ENCODE measurements at places on chromosomes 16 and 17.

DNA sequence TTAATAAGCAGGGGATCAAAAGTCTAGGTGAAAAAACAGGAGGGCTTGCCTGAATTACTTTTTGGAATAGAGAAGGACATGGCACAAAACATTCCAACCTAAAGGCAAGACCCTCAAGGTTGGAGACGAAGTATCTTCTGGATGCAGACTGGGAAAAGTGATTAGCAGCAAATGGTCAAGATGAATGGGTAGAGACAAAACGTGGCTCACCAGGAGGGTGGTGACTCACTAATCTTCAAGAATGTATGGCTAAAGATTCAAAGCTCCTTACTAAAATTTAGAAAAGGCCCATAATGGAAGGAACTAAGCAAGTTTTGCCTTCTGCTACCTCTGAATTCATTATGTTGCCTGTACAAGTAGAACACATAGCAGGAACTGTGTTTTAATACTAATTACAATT lies 469.5 kb upstream of the RBFOX1 start:
- H3K4me1 ChIP-seq, result no peaks in the 10 kb centered on the region
- H3K4me3 ChIP-seq, result no peak overlapping the region
- no peak for DNase-seq
- H3K36me3 ChIP-seq, result no peaks in the 10 kb centered on the region
- no peaks in the 10 kb centered on the region for H3K27me3 ChIP-seq
- H3K27ac ChIP-seq, result no peak overlapping the region

DNA sequence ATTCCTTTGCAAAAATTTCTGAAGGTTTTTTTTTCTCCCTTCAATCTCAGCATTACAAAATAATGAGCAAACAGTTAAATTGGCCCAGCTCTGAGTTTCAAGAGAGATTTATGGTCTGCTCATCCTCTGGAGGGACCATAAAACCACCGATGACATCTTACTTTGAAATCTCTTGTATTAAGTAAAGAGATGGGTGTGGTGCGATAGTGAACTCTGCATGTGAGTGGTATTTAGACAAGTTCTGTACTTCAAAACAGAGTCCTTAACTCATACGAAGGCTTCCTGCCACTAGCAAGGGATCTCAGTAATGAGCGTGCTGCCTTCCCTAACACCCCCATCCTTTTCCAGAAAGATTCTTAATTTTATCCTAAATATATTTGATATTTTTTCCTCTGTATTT lies 2.1 kb downstream of the FAM20A start:
- DNase-seq, result no peak
- no peak overlapping the region for H3K27ac ChIP-seq
- H3K27me3 ChIP-seq, result peaks cover 42% of the 10 kb centered on the region

GRCh38 chr17:286571-286970 lies 66.0 kb downstream of the RPH3AL start:
- no peak overlapping the region for H3K4me3 ChIP-seq
- peak; percentile 63 for DNase-seq
- no peaks in the 10 kb centered on the region for H3K4me1 ChIP-seq
- peaks cover 8% of the 10 kb centered on the region for H3K27me3 ChIP-seq
- peaks cover 3% of the 10 kb centered on the region for H3K36me3 ChIP-seq

GRCh38 chr17:64354824-64355535 lies 35.7 kb downstream of the PECAM1 start:
- no peak overlapping the region for H3K4me3 ChIP-seq
- H3K36me3 ChIP-seq, result no peaks in the 10 kb centered on the region
- no peak overlapping the region for H3K27ac ChIP-seq
- H3K4me1 ChIP-seq, result peaks cover 9% of the 10 kb centered on the region
- DNase-seq, result peak; percentile 8

DNA sequence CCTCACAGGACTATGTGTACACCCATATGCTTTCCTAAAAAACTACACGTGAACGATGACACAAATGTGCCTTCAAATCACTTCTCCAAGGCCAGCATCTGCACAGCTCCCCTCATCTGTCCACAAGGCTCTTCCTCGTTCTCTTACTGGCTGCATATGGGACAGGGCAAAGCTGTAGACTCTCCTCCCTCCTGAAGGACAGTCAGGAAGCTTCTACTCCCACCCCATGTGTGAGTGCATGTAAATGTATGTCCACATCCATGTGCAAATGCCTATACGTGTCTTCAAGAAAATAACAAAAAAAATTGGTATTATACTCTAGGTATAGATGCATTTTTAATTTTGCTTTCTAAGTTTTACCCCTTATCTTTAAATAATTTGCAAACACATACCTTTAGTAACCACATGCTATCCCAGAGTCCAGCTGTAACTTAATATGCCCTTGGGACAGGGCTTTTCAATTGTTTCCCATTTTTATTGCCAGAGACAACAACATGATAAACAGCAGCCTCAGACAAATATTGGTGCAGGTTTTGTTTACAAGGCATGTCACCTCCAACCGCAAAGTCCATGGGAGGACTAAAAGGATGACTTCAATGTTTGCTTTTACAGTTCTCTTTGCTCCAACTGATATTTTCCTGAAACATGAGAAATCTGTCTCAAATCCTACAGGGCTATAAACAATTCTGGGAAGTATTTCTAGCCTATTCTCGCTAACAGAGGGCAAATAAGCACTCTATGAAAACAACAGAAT lies 31.6 kb upstream of the FAAP100 start:
- no peaks in the 10 kb centered on the region for H3K27me3 ChIP-seq
- peaks cover 38% of the 10 kb centered on the region for H3K36me3 ChIP-seq
- peak overlapping the region; percentile 79 for H3K27ac ChIP-seq
- peaks cover 62% of the 10 kb centered on the region for H3K4me1 ChIP-seq
- no peak overlapping the region for H3K4me3 ChIP-seq

GRCh38 chr17:72560303-72561247 lies 439.8 kb downstream of the SOX9 start:
- H3K27me3 ChIP-seq, result no peaks in the 10 kb centered on the region
- H3K4me1 ChIP-seq, result peaks cover 4% of the 10 kb centered on the region
- peaks cover 1% of the 10 kb centered on the region for H3K36me3 ChIP-seq
- no peak overlapping the region for H3K27ac ChIP-seq

DNA sequence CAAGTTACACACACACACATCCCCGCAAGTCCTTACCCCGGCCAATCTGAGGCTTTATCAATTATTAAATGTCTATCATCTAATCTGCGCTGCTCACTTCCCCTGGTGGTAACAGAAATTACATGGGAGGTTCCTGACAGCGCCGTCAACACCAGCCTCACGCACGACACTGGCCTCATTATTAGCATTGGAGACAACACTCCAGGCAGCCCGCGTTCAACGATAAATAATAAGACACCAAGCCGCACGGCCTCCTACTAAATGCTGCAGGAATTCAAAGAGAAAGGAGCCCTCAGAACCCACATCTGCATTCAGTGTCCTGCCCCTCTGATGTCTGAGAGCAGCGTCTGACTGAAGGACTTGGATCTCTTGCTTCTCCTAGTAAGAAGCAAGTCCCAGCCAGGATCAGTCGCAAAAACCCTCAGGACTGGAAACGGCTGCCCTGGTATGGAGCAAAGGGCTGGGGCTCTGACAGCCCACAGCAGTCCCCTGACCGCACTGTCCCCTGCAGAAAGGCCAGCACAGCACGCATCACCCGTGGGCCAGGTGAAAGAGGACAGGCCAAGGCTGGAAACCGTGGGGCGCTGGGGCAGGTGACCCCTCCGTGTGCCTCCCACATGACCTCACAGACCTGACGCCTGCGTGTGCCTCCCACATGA lies 7.6 kb upstream of the RPH3AL start:
- no peak overlapping the region for H3K27ac ChIP-seq
- no peaks in the 10 kb centered on the region for H3K36me3 ChIP-seq
- H3K4me1 ChIP-seq, result peaks cover 14% of the 10 kb centered on the region
- no peaks in the 10 kb centered on the region for H3K27me3 ChIP-seq
- DNase-seq, result no peak

- no peak for DNase-seq
- peak overlapping the region; percentile 98 for H3K27ac ChIP-seq
- H3K36me3 ChIP-seq, result no peaks in the 10 kb centered on the region
- peaks cover 65% of the 10 kb centered on the region for H3K4me1 ChIP-seq
- no peaks in the 10 kb centered on the region for H3K27me3 ChIP-seq
- H3K4me3 ChIP-seq, result peak overlapping the region; percentile 20
Measured at GRCh38 chr17:82536512-82537201, 17.1 kb downstream of the FOXK2 start.

DNA sequence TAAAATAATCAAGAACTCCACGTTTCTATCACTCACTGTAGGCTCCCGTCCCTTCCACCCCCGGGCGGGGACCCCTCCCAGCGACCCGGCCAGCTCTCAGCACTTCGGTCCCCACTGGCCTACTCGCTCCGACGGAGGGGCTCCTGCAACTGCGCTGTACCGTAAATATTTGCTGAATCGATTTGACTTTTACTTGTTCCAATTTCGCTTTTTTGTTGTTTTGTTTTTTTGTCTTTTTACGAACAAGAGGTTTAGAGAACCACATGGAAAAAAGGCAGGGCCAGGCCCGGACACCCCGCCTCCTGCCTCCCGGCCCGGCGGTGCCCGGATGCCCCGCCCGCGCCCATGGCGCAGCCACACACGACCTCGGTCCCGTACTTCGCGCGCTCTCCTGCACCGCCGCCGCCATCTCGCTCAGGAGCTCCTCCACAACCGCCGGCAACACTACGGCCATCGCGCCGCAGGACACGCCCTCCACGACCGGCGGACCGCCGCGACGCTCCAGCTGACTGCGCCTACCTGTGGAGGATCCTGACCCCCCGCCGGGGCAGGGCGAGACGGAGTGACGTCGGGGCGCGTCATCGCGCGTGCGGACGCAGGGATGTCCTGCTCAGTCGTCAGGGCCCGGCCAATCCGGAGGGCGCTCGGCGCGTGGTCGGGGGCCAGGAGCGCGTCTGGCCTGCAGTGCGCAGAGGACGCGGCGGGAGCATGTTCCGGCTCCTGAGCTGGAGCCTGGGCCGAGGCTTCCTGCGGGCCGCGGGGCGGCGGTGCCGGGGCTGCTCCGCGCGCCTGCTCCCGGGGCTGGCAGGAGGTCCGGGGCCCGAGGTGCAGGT lies at the start of the genes TTC19 and ZSWIM7:
Gene TTC19, plus strand, starts transcription at position 684 of the 833 bp plus-strand sequence. Its CDS starts 25 bp downstream, at position 709.
Gene ZSWIM7, minus strand, starts transcription at position 564 of the 833 bp plus-strand sequence. Its CDS starts 110 bp downstream, at position 454.
- peak within 1 kb of the TSS; percentile 99 for H3K27ac ChIP-seq
- peaks cover 27% of the 10 kb centered on the region for H3K36me3 ChIP-seq
- peak within 1 kb of the TSS; percentile 90 for H3K4me3 ChIP-seq
- DNase-seq, result peak; percentile 97
- H3K4me1 ChIP-seq, result peaks cover 30% of the 10 kb centered on the region

DNA sequence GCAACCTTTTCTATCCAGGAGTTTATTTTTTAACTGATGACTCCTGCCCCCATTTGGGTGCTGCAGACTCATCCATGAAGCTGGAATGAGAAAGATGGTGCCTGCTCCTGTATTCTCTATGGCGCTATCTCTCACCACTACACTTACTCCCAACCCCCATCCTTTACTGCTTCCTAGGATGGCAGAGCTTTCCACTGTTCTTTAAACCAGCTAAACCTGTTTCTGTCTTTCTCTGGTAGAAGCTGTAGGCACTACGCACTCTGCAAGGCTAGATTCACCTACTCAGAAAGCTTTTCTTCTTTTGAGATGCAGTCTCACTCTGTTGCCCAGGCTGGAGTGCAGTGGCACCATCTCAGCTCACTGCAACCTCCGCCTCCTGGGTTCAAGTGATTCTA lies 47.0 kb downstream of the ADAMTS18 start:
- no peak for DNase-seq
- no peak overlapping the region for H3K4me3 ChIP-seq
- H3K27me3 ChIP-seq, result peaks cover 12% of the 10 kb centered on the region
- H3K27ac ChIP-seq, result no peak overlapping the region
- no peaks in the 10 kb centered on the region for H3K36me3 ChIP-seq

DNA sequence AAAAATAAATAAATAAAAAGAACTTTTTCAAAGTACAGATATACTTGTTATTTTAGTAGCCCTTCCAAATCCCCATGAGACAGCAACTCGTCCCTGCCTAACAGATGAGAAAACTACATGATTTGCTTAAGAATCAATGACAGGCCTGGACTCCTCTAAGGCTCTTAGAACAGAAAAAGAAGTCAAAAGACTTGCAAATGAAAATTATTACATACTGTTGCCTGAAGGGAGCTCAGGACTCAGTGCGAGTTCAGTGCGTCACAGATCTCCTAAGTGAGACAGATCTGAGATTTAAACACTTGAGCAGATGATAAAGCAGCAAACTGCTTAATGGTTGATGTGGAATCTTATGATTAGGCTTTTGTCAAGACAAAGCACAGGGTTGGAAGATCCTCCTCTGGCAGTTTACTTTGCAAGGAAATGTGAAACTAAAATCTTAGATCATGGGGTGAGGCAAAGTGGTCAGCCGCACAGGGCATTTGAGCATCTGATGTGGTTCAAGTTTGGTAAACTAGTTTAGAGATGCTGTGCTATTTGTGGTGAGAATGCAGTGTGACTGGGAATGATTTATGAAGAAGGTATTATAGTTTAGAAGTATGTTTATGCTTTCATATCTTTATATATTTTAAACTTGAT lies 138.1 kb downstream of the TRIM37 start:
- peaks cover 9% of the 10 kb centered on the region for H3K4me1 ChIP-seq
- H3K27ac ChIP-seq, result no peak overlapping the region
- no peak for DNase-seq
- no peaks in the 10 kb centered on the region for H3K27me3 ChIP-seq
- no peaks in the 10 kb centered on the region for H3K36me3 ChIP-seq

- no peak overlapping the region for H3K4me3 ChIP-seq
- no peaks in the 10 kb centered on the region for H3K27me3 ChIP-seq
- peaks cover 28% of the 10 kb centered on the region for H3K4me1 ChIP-seq
- H3K27ac ChIP-seq, result no peak overlapping the region
- no peaks in the 10 kb centered on the region for H3K36me3 ChIP-seq
Measured at GRCh38 chr17:73620414-73620813, 23.8 kb downstream of the SDK2 start.

GRCh38 chr17:81806461-81807209 lies 2.7 kb downstream of the GCGR start:
- H3K27me3 ChIP-seq, result peaks cover 32% of the 10 kb centered on the region
- no peaks in the 10 kb centered on the region for H3K36me3 ChIP-seq
- DNase-seq, result no peak
- H3K27ac ChIP-seq, result no peak overlapping the region
- H3K4me1 ChIP-seq, result peaks cover 3% of the 10 kb centered on the region

GRCh38 chr16:84391151-84392030 lies 23.1 kb downstream of the ATP2C2 start:
- H3K4me3 ChIP-seq, result no peak overlapping the region
- no peak overlapping the region for H3K27ac ChIP-seq
- no peaks in the 10 kb centered on the region for H3K4me1 ChIP-seq
- no peak for DNase-seq
- H3K27me3 ChIP-seq, result peaks cover 20% of the 10 kb centered on the region

DNA sequence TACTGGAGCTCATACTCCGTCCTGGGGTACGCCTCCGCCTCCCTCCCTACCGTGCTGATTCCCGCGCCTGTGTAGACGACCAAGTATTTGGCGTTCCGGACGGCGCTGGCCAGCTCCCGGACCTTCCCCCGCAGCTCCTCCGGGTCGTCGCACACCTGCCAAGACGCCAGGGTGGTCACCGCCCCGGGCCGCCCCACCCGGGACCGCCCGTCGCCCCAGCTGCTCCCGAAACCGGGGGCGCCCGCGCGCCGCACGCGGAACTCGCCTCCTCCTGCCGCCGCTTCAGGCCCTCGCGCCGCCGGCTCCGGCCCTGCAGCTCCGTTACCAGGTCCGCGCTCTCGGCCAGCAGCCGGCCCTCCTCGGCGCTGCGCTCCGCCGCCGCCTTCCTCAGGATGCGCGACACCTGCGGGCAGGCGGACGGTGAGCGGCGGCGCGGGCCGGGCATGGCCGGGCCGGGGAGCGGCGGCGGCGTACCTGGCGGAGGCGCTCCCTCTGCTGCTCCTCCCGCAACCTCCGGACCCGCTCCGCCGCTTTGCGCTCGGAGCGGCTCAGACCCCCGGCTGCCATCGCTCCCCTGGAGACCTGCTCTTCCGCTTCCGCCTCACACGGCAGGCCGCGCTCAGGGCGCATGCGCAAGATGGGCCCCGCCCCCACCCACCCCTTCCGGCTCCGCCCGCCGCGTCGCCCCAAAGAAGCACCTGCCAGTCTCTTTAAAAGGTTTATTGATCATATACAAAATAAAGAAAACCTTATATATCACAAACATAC lies at the start of gene SIRT7:
Gene SIRT7, minus strand, starts transcription at position 612 of the 768 bp plus-strand sequence. Its CDS starts 45 bp downstream, at position 567.
- no peaks in the 10 kb centered on the region for H3K27me3 ChIP-seq
- peaks cover 32% of the 10 kb centered on the region for H3K4me1 ChIP-seq
- H3K27ac ChIP-seq, result peak within 1 kb of the TSS; percentile 84
- peaks cover 17% of the 10 kb centered on the region for H3K36me3 ChIP-seq

Data from chondrocyte (in vitro differentiated cells).